Stimulated activated CD8-positive, alpha-beta memory T cell treated with anti-CD3 and anti-CD28 coated beads, Interleukin-15, amount 100 ng/mL, for 48 hours (primary cell): ENCODE measurements at places on chromosomes 16 and 17.

GRCh38 chr17:61345061-61345460, 54.6 kb upstream of the TBX2 start:
- no peak for DNase-seq

DNA sequence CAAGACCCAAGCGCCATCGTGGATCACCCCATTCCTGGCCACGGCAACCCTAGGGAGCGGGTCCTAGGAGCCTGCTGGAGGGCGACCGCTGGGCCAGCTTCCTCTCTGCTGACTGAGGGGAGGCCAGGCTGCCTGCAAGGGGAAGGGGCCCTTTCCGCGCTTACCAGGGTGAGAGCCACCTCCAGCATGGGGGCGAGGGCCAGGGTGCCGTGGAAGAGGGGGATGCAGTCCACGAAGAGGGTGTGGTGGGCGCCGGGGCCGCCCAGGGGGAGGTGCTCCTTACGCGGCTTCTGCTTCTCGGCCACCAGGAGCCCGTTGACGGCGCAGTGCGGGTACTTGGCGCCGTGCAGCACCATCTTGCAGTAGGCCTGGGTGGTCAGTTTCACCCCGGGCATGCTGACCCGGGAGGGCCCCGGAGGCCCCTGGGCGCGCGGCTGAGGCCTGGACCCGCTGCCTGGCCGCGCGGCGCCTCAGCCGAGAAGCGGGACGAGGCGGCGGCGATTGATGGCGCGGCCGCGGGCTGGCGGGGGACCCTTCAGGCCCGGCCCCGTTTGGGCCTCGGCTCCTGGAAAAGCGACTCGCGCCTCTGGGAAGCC, 345 bp downstream of the EMC8 start:
- peak; percentile 21 for DNase-seq

GRCh38 chr17:2482218-2482617, 29.5 kb downstream of the METTL16 start:
- no peak for DNase-seq

DNA sequence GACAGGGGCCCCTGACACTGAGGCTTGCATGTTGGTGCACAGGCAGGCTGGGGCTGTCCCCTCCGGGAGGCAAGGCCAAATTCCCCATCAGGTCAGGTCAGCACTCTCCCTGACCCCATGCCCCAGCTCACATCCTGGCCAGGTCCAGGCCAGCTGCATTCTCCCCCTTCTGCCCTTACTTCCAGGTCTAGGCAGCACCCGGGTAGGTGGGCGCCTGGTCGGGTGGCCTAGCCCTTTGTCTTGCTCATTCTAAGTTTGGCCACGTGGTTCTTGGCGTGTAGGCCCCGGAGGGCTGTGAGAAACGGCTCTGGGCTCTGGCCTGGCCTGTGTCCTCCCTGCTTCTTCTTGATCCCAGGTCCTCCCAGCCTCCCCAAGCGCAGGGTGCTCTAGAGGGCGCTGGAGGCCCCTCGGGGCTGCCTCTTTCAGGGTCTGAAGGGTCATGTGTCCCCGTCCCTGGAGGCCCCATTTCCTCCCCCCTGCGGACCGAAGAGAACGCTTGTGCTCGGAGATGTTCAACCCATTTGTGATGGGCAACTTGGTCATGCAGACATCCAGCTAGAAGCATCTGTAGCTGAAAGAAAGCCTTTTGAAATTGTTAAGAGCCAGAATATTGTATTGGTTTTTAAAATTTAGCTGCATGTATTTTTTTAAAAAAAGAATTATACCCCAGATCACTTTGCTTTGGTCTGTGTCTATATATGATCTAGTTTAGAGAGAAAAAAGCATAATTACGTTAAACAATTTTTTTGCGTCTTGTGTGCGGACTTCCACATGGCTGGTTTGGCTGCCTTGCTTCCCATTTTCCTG, 6.7 kb downstream of the BAHCC1 start:
- no peak for DNase-seq

DNA sequence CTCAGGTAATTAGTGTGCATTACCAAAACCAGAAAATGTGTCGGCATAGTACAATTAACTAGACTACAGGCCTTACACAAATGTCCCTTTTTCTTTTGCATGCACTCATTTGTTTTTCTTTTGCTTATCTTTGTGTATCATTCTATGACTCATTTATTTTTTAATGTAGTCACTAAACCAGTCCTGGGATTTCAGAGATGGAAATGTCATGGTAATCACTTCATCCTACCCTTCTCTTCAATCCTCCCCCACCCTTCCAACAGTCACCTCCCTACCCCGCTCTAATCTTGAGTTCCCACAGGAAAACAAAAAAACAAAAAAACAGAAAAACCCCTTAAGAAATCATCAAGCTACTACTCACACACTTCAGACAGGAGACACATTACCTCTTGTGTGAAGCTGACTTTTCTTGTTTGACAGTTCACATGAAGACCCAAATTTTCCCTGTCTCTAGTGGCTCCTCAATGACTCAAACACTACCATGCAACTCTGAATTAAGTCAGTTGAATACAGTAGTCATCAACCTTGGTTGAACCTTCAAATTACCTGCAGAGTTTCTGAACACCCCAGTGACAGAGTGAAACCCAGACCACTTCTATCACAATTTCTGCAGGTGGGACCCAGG, 242.4 kb upstream of the SALL1 start:
- no peak for DNase-seq
